ENCODE measurements at places on chromosomes 4 and X.

DNA sequence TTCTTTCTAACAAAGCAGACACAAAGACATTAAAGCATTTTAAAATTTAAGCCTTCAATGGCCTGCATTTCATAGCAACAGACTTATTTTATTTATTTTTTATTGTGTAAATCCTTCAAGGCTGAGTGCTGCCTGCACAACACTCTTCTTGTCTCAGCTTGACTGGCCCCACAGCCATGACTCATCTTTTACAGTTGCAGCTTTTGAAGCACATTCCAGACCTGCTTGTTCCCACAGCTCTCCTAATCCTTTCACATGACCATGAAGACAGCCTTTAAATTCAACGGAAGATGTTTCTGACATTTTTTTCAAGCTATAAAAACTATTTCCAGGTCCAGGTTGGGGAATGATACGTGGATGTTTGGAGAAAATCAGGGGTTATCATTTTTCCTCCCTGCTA, 276.9 kb upstream of the TACR3 start:
- H3K27me3 ChIP-seq = no peaks in the 10 kb centered on the region
- no peak for DNase-seq
- H3K4me1 ChIP-seq = no peaks in the 10 kb centered on the region
- no peak overlapping the region for H3K4me3 ChIP-seq
- H3K36me3 ChIP-seq = no peaks in the 10 kb centered on the region
- H3K27ac ChIP-seq = no peak overlapping the region

DNA sequence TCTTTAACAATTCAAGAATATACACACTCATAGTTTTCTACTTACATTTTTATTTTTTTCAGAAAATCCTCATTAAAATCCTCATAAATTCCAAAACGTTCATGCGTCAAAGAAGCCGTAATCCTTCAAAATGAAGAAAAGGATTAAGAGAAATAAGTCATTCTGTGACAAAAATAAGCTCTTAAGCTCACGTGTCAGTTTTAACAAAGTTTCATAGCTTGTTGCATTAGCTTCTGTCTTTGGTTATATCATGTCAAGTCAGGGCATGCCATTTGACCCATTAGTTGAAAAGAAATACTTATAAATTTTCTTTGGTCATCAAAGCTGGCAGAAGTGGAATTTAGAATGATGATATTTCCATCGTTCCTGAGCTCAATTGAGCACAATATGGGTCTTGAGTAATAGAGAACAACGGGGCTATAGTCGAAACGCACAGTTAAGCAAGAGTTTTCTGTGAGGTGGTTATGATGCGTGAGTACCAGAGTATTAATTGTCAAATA, 185.2 kb upstream of the CTSO start:
- no peak for DNase-seq
- H3K27me3 ChIP-seq = no peaks in the 10 kb centered on the region
- no peak overlapping the region for H3K4me3 ChIP-seq
- H3K36me3 ChIP-seq = no peaks in the 10 kb centered on the region
- H3K27ac ChIP-seq = no peak overlapping the region

DNA sequence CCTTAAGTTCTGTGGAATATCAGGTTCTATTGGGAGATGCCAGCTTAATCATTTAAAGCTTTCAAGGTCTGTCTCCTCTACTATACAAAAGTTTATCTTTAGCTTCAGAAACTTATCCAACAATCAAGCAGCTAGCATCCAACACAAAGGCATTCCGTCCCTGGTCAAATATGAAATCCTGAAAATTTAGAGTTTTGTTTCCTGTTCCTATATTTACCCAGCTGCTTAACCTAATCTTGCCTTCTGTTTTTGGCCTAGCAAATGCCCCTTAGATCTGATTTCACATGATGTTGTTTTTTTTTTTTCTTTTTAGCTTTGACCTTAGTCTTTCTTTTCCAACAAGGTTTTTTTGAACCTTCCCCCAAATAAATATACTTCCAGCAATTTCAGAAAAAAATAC, 33.8 kb downstream of the FAM13A start:
- DNase-seq = no peak
- H3K36me3 ChIP-seq = peaks cover 16% of the 10 kb centered on the region
- peaks cover 24% of the 10 kb centered on the region for H3K4me1 ChIP-seq
- H3K27ac ChIP-seq = no peak overlapping the region

DNA sequence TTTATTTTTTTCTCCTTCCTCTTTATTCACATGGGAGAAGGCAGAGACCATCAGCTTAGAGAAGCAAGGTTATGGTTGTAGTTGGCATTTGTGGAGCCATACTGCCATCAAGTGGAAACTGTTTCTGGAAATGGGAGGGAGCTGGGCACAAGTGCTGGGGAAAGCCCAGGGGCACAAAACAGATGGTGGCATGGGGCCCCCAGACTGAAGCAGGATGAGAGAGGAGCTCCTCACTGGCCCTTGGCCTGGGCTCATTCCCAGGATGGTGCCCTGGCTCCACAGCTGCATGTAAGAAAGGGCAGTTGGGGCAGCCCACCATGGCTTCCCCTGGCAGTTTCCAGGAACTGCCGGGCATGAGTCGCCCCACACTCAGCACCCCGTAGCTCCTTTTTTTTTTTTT, 59.2 kb downstream of the NBDY start:
- H3K4me1 ChIP-seq = no peaks in the 10 kb centered on the region
- no peak overlapping the region for H3K27ac ChIP-seq
- peaks cover 7% of the 10 kb centered on the region for H3K36me3 ChIP-seq
- H3K27me3 ChIP-seq = no peaks in the 10 kb centered on the region
- no peak overlapping the region for H3K4me3 ChIP-seq

- H3K27ac ChIP-seq = no peak overlapping the region
- no peak overlapping the region for H3K4me3 ChIP-seq
- no peaks in the 10 kb centered on the region for H3K27me3 ChIP-seq
- no peaks in the 10 kb centered on the region for H3K36me3 ChIP-seq
- DNase-seq = no peak
These were observed 43.6 kb upstream of the UPRT start for GRCh38 chrX:75230296-75230695.
